Articular chondrocyte of knee joint (primary cell): ENCODE measurements at places on chromosomes 3 and 15. TPM values are rescaled to one million over a fixed set of nuclear protein-coding genes. Genes with fewer than 3 reads are reported as not detected.

The TMEM108 gene
- total RNA-seq, result under 0.01 TPM in 1 of 2 replicates, not detected in the other

The TMC3 gene
- total RNA-seq, result not detected in 2 replicates

The ZMYND10 gene
- total RNA-seq, result 2.0 and 4.2 TPM in 2 replicates

The KNSTRN gene
- 32.6 and 32.7 TPM in 2 replicates for total RNA-seq

The NMNAT3 gene
- 1.7 and 2.3 TPM in 2 replicates for total RNA-seq

The TTLL13 gene
- total RNA-seq, result 0.11 and 0.13 TPM in 2 replicates

The FBXO40 gene
- total RNA-seq, result not detected in 2 replicates

The SLC25A26 gene
- 19.7 and 29.6 TPM in 2 replicates for total RNA-seq

The GATA2 gene
- 1.8 and 2.7 TPM in 2 replicates for total RNA-seq

The HCN4 gene
- not detected in 2 replicates for total RNA-seq

The IDH3A gene
- total RNA-seq, result 38.9 and 54.4 TPM in 2 replicates

The RBMS3 gene
- total RNA-seq, result 123 and 125 TPM in 2 replicates

The CADPS gene
- total RNA-seq, result under 0.01 TPM in 1 of 2 replicates, not detected in the other

The GPR62 gene
- total RNA-seq, result 0.11 and 0.13 TPM in 2 replicates

The EPHA6 gene
- 0.13 TPM in 1 of 2 replicates, not detected in the other for total RNA-seq

The C3orf80 gene
- 0.13 and 0.32 TPM in 2 replicates for total RNA-seq

The ENTPD3 gene
- total RNA-seq, result 1.4 and 1.7 TPM in 2 replicates

The PROS1 gene
- 51.7 and 59.1 TPM in 2 replicates for total RNA-seq

The CADM2 gene
- 0.11 TPM in 1 of 2 replicates, not detected in the other for total RNA-seq

The RBP2 gene
- not detected in 2 replicates for total RNA-seq

The RLBP1 gene
- total RNA-seq, result not detected in 2 replicates

The CYP1A1 gene
- total RNA-seq, result 0.32 TPM in 1 of 2 replicates, not detected in the other

The GPR160 gene
- 0.26 and 0.65 TPM in 2 replicates for total RNA-seq

The CLDN16 gene
- total RNA-seq, result not detected in 2 replicates

The LAMB2 gene
- 276 and 322 TPM in 2 replicates for total RNA-seq

The SLC6A20 gene
- not detected in 2 replicates for total RNA-seq

The BRK1 gene
- 130 and 134 TPM in 2 replicates for total RNA-seq

The THRB gene
- 1.6 and 2.1 TPM in 2 replicates for total RNA-seq

The C15orf61 gene
- 3.1 and 8.2 TPM in 2 replicates for total RNA-seq

The LEKR1 gene
- 1.2 and 3.1 TPM in 2 replicates for total RNA-seq

The PDZRN3 gene
- total RNA-seq, result 35.0 and 50.9 TPM in 2 replicates

The CAMP gene
- total RNA-seq, result not detected in 2 replicates

The COL6A5 gene
- not detected in 2 replicates for total RNA-seq

The SLC51A gene
- total RNA-seq, result not detected in 2 replicates

The TMEM62 gene
- total RNA-seq, result 19.2 and 21.0 TPM in 2 replicates

The ST8SIA2 gene
- total RNA-seq, result not detected in 2 replicates

The ADAMTS9 gene
- 4.6 and 7.5 TPM in 2 replicates for total RNA-seq

The TOP2B gene
- 110 and 120 TPM in 2 replicates for total RNA-seq

The RARRES1 gene
- 6.7 and 25.9 TPM in 2 replicates for total RNA-seq

The DPPA2 gene
- not detected in 2 replicates for total RNA-seq

The CIP2A gene
- 13.1 and 17.2 TPM in 2 replicates for total RNA-seq

The KLHL6 gene
- under 0.01 TPM in 1 of 2 replicates, not detected in the other for total RNA-seq

The RAD51 gene
- 2.4 and 4.8 TPM in 2 replicates for total RNA-seq

The HRG gene
- total RNA-seq, result not detected in 2 replicates

The RETNLB gene
- not detected in 2 replicates for total RNA-seq

The SLC28A1 gene
- not detected in 2 replicates for total RNA-seq

The PODXL2 gene
- 0.78 and 1.1 TPM in 2 replicates for total RNA-seq

The RBPMS2 gene
- 0.97 and 2.1 TPM in 2 replicates for total RNA-seq

The ITPKA gene
- total RNA-seq, result 0.11 and 0.26 TPM in 2 replicates

The B3GNT5 gene
- total RNA-seq, result 1.7 and 3.5 TPM in 2 replicates

The FBXW12 gene
- total RNA-seq, result not detected in 2 replicates

The VIPR1 gene
- not detected in 2 replicates for total RNA-seq

The GCSAM gene
- not detected in 2 replicates for total RNA-seq

The CISH gene
- total RNA-seq, result 0.76 and 1.3 TPM in 2 replicates

The PLSCR2 gene
- 0.54 TPM in 1 of 2 replicates, not detected in the other for total RNA-seq

The ATP13A4 gene
- total RNA-seq, result 0.26 and 0.54 TPM in 2 replicates

The IL17RB gene
- 2.1 and 3.6 TPM in 2 replicates for total RNA-seq

The SEMA6D gene
- total RNA-seq, result 10.5 and 11.1 TPM in 2 replicates

The MAGI1 gene
- 21.3 and 27.0 TPM in 2 replicates for total RNA-seq

The KCNH8 gene
- total RNA-seq, result not detected in 2 replicates
